Transverse colon (tissue), 4 donors: ENCODE measurements at places on chromosomes 2 and 18. TPM values are rescaled to one million over a fixed set of nuclear protein-coding genes. Genes with fewer than 3 reads are reported as not detected.

CD8B2 gene
- total RNA-seq: not detected

PPP1R1C gene
- not detected for total RNA-seq

CHCHD5 gene
- total RNA-seq: 23.0 TPM

HOXD12 gene
- not detected for total RNA-seq

COLEC12 gene
- total RNA-seq: 7.8 TPM

CTAGE1 gene
- not detected for total RNA-seq

LINC00305 gene
- not detected for total RNA-seq

YIPF4 gene
- total RNA-seq: 15.7 TPM
